Activated T-cell treated with anti-CD3 and anti-CD28 coated beads for 4 hours (primary cell): ENCODE measurements at places on chromosomes 3 and 15.

DNA sequence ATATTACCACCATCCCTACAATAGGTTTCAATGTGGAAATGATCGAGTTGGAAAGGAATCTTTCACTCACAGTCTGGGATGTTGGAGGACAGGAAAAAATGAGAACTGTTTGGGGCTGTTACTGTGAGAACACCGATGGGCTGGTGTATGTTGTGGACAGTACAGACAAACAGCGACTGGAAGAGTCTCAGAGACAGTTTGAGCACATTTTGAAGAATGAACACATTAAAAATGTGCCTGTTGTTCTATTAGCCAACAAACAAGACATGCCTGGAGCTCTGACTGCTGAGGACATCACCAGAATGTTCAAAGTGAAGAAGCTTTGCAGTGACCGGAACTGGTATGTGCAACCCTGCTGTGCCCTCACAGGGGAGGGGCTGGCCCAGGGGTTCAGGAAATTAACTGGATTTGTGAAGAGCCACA, 510 bp downstream of the ARL14 start:
- no peak for DNase-seq

DNA sequence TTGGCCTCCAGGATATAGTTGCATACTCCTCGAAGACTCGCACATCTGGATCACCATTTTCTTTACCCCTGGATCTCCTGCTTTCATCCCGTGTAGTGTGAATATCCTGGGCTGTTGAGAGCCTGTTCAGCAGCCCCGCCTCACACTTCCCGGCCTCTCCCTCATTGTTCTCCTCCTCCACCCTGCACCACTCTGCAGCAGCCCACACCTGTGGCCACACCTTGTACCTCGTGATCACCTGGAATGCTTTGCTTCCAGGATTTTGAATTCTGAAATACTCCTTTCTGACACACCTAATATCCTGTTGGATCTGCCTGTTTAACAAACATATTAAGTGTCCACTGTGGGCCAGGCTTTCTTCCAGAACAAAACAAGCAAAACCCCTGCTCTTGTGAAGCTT, 14.4 kb downstream of the ABHD17C start:
- DNase-seq: no peak

DNA sequence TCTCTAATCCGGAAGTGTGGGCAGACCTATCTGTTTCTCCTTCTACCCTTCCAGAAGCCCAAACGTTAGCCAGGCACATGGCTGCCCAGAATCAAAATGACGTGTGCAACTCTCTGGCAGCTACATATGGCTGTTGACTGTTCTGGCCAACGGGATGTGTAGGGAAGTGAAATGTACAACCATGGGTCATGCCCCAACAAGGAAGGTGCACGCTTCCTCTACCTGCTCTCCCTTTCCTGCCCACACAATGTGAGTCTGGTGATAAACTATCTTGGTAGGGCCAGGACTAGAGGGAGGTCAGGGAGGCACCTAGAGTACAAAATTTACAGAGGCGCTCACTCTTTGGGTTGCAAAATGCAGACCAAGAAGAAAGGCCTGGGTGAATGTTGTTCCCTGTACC, 495.9 kb upstream of the PROK2 start:
- no peak for DNase-seq

DNA sequence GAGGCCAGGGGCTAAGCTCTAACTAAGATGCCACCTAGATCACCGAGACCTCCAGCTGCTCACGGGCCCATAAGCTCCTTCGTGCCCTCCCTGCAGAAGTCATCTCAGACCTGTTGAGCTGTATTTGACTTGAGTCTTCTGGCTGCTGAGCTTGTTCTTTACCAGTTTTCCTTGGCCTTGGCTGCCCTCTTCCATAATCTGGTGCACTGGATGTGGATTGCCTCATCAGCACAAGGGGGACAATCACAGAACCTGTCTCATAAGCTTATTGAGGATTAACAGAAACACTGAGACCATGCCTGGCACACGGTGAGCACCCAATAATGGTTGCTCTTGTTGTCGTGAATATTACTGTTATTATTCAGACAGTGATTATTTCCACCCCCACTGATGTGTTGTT, 101.1 kb downstream of the EPHB1 start:
- DNase-seq: no peak

GRCh38 chr3:32274306-32274705, 35.8 kb downstream of the CMTM8 start:
- DNase-seq: no peak

DNA sequence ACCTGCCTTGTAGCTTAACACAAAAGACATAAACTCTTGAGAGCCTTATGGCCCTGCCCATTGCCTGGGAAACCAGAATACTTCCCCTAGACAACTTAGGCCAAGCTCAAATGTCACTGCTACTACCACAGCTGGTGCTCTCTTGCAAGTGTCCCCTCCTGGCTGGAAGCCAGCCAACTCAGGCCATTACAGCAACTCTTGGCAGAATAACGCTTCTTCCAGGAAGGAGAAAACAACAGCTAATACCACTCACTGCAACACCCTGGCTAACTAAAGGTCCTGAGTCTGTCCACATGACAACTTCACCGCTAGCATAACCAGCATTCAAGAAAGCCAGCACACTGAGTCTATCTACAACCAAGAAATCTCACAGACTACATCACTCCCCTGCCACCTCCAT, 5.1 kb upstream of the B4GALT4 start:
- no peak for DNase-seq

DNA sequence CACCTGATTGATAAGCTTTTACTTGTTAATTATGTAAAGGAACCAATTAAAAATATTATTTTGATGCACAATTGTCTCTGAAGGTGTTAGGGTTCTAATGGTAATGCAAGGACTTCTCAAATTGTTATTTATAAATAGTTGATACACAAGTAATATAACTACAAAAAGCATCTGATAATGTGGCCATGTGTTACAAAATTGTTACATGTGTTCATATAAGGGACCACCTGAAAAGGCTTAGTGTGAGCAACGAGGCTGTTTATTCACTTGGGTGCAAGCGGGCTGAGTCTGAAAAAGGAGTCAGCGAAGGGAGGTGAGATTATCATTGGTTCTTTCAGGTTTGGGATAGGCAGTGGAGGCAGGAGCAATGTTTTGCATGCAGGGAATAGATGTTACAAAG, 421.9 kb upstream of the CADM2 start:
- DNase-seq: no peak

DNA sequence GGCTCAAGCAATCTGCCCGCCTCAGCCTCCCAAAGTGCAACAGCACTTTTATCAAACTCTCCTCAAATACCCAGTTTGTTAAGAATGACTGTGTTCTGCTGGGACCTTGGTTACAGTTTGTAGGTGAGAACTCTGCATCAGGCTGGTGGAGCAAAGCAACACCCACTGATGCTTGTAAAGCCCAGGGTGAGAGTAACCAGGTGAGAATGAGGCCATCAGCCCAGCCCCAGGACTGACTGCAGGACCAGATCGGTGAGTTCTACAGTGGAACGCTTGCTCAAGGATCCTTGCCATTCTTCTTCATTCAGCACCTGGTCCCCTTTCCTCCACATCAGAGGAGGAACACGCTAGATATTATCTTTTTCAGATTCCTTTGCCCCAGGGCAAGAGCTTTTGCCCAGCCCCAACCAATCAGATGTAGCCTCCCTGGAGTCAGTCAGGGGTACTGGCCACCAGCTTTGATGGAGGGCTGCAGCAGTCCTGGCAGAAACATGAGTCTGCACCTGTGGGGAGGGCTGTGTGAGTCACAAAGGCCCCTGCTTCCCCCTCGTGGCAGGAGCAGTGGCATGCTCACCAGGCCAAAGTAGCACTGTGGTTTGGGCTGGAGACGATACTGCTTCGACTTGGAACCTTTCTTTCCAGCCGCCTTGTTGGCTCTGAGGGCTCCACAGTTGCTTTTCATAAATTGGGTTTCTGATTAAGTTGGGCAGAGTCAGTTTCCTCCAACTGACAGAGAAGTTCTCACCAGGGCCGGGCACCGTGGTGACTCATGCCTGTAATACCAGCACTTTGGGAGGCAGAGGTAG, 3.5 kb upstream of the SHISA5 start:
- DNase-seq: peak; percentile 61

GRCh38 chr3:193714523-193715137, 121.6 kb downstream of the OPA1 start:
- DNase-seq: no peak

- DNase-seq: no peak
Measured at GRCh38 chr3:76872999-76873398, 166.9 kb upstream of the ROBO2 start.

DNA sequence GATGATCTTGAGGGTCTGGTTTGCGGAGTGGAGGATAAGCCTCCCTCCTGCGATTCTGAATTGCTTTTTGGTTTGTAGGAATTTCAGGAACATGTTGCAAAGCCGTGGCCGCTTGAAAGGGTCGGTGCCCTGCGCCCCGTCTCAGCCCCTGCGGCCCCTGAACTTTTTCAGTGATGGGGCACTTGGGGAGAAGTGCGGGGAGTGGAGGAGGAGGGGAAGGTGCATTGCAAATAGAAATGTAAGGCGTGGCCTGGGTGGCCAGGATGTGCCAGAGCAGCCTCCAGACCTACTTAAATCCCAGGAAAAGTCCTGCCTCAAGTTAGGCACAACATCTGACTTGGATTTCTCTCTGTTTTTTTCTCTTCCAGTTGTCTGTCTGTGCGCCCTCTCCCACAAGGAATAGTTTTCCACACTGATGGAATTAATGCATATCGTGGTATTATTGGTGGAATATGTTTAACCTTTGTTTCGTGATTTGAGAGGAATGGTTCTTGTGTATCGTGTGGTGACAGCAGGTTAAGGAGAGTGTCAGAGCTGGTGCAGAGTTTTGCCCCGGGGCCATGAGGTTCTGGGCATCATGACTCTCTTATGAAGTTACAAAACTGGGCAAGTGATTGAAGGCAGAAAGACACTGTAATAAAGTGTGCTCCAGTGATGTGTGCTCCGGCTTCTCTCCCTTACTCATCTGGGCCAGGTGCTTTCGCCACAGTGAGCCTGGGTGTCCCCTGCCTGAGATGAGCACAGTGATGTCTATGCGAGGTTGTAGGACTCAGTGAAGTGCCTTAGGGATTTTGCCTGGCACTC, 153.8 kb downstream of the PGPEP1L start:
- DNase-seq: no peak

- no peak for DNase-seq
Measured at GRCh38 chr3:5489536-5489935, 302.0 kb downstream of the EDEM1 start.

DNA sequence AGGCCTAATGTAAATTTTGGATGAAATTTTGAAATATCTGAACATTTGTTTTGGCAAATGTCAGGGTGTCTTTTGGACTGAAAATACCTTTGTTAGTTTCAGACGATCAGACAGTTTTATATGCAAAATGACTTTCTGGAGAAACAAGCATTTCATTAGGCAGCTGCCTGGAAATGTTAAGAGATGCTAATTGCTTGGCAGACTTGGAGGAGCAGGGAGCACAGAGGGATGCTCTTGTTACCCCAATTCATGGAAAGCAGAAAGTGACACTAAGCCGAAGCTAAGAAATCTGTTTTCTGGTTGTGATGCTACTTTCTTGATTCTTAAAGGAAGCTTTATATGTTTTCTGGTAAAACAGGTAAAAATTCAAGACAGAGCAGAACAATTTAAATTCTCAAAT, 204.3 kb upstream of the GBE1 start:
- no peak for DNase-seq

DNA sequence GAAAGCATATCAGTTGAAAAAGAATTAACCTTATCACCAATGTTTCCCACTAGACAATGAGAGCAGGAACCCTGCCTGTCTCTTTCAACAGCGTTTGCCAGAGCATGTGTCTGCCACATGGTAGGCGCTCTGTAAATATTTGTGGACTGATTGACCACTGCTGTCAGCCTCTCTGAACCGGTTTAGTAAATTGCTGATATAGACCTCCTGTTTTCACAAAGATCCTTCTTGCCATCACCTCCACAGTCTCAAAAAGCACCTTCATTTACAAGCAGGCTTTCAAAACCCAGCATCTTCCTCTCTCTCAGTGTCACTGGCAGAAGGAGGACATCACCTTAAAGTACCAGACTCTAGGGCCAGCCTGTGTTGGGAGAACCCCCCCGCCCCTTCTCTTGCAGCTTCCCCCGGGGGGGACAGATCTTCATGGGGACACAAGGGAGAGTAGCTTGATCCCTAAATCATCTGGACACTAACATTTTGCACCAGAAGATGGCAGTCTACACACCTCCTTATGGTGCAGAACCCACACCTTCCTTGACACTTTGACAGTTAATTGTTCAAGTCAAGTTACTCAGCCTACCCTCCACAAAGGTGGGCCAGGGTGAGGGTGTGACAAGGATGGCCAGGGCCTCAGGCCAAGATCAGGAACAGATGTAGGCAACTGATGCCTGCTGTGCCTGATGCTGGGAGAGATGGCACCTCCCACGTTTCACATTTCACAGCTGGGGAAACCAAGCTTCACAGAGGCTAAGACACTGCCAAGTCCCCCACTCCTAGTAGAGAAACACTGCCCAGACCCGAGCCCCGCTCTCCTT, 37.8 kb upstream of the USP3 start:
- peak; percentile 56 for DNase-seq

DNA sequence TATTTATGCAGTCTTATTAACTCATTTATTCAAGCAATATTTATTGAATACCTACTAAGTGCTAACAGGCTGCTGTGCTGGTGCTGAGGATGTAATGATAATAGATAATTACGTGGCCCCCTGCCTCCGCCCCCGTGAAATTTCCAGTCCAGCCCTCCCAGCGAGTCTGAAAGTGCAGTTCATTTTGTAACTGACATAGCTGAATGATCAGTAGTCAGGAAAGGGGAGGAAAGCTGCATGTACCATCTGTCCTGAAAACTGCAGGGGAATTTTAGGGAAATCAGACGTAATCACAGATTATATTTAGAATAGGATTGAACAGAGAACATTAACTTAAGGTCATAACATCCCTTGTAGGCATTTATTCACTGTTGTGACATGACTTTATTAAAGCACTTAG, 736.8 kb downstream of the MCTP2 start:
- DNase-seq: no peak
